ENCODE measurements at places on chromosomes 12 and 14.
A peak's percentile ranks its signal among the peaks of the same experiment; 100 is the strongest.

GRCh38 chr14:47785058-47785457, 109.7 kb upstream of the MDGA2 start:
- DNase-seq = no peak

GRCh38 chr12:123997033-123997822, 24.2 kb downstream of the ZNF664 start:
- no peak for DNase-seq

DNA sequence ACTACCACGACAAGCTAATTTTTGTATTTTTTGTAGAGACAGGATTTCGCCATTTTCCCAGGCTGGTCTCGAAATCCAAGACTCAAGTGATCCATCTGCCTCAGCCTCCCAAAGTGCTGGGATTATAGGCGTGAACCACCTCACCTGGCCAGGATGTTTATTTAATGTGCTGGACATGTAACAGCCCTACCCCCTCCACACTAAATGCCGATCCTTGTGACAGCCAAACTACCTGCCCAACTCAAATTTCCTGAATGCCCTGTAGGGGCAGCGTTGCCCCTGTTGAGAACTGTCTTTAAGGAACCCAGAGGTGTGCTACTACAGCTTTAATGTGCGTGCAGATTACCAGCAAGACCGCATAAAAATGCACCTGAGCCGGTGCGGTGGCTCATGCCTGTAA, 48.1 kb downstream of the KCNK13 start:
- DNase-seq = no peak

DNA sequence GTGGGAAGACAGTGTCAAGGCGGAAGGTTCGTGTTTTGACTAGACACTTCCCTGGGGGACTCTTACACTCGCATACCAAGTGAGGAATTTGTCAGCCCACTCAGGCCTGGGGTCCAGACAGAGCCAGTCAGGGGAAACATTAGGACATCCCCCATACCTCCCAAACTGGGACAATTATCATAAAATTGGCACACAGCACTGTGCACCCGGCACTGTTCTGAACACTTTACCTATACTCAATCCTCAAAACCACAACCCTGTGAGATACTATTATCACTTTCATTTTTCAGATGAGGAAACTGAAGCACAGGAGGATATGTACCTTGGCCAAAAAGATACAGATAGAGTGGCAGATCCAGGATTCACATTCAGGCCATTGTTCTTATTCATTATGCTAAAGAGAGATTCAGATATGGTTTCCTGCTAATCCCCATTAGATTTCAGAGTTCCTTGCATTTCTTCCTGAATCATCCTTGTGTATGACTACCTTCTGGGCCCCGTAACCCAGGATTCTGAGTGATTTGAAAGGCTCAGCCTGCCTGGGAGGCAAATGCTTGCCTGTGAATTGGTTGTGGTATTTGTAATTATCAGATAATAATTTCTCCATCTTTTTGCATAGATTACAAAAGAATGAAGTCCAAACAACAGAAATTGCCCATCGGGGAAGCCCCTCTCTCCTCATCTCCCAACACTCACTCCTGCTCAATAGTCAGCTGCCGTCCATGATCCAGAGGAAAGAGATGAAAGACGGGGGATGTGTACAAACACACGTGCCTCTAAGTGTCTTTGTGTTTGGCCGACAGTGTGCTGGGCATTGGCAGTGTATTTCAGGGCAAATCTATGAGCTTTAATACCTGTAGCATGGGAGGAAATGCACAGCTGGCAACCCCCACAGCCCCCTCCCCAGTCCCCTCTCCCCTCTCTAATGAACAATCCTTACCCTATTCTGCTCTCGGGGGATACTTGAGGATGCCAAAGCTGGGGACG, 4.6 kb downstream of the TAC3 start:
- no peak for DNase-seq

DNA sequence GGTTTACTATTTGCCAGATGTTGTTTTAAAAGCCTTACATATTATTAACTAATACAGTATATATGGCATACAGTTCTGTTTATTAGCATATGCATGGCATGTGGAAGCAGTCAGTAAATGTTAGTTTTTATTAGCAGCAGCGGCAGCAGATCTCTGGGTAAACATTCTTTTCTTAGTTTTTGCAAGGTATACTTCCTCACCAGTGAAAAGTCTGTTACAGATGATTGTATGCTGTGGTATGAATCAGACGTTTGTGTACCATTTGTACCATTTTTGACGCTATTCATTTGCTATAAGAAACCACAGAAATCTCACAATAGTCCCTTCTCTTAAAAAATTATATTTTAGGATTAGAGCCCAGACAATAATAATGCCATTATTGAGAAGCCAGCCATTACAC, 17.8 kb downstream of the STK38L start:
- no peak for DNase-seq

DNA sequence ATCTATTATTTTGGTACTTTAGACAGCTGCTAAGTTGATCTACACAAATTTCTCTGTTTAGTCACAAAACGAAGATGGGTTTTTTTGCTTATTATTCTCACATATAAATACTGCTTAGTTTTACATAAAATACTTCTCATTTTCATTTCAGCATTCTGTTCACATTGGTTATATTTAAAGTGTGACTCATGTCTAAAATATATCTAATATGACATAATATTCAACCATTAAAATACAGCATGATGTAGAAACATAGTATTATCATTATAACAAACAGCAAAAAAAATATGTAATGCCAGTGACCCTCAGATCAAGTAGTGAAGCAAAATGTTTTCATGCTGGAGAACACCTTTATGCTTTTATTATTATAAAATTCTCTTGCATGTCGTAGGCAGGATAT, 63.7 kb downstream of the SH2B3 start:
- DNase-seq = no peak

DNA sequence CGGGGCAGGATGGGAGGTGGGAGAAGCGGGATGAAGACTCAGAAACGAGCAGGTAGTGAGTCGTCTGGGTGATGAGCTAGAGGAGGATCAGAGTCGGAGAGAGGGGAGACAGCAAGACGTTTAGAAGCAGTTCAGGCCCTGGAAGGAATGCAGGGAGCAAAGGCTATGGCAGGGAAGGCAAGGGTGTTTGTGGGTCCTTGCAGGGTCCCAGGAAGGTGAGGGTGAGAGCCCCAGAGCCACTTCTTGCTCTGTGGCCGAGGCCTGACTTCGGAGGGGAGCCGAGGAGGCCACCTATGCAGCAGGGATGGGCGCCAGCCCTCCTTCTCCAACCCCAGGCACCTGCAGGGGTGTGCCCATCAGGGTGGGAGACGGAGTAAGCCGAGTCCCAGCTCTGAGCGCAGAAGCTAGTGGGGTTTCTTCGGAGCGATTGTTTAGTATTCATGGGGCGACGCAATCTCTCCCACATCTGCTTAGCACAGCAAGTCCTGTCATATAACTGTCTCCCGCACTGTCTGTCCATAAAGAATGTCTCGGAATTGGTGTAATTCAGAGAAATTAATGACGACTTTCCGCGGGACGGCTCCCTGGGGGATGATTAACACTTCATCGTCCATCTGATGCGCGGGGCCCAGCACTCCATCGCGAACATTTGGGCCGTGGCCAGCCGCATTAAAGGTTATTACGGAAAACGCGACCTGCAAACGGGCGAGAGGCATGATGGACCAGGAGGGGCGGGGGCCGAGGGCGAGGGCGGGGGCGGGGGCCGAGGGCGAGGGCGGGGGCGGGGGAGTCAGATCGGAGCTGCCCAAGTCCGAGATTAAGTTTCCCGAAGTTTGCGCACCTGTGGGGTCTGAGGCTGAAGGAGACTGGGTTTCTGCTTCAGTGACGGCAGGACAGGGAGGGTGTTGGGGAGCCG, 12.2 kb upstream of the CALCOCO1 start:
- no peak for DNase-seq

DNA sequence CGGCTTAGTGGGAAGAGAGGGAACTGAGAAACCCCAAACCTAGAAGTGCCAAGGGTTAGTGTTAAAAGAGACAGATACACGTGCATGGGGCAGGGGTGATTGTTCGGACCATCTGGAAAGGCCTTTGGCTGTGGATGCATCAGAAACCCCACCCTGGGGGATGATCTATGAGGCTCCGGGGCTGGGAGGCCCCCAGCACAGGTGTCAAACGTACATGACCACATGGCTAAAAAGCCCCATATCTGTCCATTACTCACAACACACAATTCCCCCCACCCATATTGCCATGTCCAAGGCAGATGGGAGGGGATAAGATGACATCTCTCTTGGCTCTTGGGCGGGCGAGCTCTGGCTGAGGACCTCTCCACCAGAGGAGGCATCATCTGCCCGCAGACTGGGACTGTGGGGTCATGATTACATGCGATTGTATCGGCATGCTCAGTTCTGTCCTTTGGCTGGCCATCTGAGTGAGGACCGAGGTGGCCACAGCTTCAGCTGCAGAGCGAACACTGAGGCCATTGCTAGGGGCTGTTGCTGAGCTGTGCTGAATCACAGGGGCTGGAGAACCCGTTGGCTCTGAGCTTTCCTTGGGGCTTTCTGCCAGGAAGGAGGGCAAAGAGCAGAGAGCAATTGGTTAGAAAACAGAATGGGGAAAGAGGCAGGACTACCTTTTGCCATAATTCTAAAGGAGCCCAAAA, 9.6 kb upstream of the NPFF start:
- DNase-seq = no peak

GRCh38 chr14:98233656-98234055, 1038.3 kb downstream of the BCL11B start:
- no peak for DNase-seq

- DNase-seq = no peak
These were observed 17.5 kb downstream of the YBX3 start for GRCh38 chr12:10705655-10706054.

DNA sequence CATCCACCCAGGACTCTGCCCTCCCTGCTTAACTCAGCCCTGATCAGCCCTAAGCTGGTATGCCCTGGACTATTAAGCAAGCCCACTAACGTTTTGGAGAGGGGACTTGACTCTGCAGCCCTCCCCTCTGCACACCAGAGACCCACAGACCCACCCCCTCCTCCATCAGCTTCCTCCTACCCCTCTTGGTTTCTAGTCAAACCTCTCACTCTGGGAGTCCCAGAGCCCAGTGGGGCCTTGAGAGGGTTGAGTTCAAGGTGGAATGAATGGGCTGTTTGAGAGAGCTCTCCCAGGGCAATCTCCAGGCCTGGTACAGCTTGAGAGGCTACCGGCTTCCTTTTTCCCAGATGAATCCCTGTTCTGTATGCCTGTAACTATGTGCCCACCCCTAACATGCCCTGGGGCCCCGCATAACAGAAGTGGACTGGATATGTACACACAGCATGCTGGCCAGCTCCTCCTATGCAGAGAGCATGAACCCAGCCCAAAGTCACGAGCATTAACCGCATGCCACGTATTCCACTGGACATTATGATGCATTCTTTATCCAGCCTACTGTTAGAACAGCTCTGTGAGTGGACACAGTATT, 43.6 kb downstream of the IRF2BPL start:
- DNase-seq = no peak

- no peak for DNase-seq
These were observed 639.9 kb downstream of the DIO2 start for GRCh38 chr14:79571366-79571765.

- no peak for DNase-seq
These were observed 1288.4 kb downstream of the AACS start for GRCh38 chr12:126353604-126354003.

DNA sequence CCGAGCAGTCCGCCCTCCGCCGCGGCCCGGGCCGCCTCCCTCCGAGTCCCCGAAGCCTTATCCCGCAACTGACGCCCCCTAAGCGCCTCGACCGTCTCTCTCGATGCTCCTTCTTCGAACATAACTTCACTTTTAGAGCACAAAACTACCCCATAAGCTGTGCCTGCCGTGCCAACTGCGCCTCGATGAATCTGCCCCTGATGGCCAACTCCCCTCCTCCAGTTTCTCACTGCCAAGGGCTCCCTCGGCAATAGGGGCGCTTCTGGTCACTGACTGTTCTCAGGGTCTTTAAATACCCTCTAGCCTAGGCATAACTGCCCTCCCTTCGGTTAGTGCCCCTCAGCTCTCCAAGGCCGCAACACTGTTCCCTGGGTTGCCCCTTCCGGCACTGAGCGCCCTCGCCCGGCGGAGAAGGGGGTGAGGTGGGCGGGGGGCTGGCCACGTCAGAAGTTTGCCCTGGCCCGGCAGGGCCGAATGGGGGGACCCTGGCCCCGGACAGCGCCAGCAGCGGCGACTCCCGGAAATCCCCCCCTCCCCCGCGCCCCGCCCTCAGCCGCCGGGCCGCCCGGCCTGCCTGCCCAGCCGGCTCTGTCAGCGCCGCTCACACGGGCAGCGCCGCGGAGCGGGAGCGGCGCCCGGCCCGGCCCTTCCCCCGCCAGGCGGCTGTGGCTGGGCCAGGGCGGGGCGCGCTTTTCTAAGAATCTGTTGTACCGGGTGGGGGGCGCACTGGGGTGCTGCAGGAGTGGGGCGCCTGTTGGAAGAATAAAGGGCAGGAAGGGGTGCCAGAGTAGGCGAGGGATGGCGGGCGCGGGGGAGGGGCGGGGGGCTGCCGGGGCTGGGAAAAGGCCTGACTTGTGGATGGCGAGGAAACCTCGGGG, 10.6 kb downstream of the RARG start:
- DNase-seq = peak; percentile 62

GRCh38 chr12:113158439-113159203, 9.1 kb downstream of the CFAP73 start:
- DNase-seq = no peak
